ENCODE measurements at places on chromosomes 6 and 20.

GRCh38 chr6:100160930-100161329 is 166.9 kb upstream of the MCHR2 start:
- H3K36me3 ChIP-seq: no peaks in the 10 kb centered on the region
- no peak overlapping the region for H3K27ac ChIP-seq
- H3K4me1 ChIP-seq: no peaks in the 10 kb centered on the region

DNA sequence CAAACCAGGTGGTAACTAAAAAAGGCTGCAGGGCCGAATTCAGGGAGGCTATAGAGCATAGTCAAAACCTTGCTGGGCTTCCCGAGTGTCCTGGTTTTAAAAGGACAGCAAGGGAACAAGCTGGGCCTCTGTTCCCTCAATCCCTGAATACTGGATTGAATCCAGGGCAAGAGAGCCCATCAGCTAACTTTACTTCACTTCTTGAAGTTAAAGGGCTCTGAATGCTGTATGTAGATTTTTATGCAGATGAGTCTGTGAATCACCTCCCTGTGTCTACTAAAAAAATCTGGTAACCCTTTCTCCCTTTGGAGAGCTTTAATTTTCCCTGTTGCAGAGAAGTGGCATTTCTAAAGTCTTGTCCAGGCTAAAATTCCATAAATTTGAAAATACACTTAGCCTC is 29.5 kb downstream of the LYRM4 start:
- no peak for DNase-seq
- no peak overlapping the region for H3K4me3 ChIP-seq
- H3K27me3 ChIP-seq: no peaks in the 10 kb centered on the region
- H3K4me1 ChIP-seq: peaks cover 9% of the 10 kb centered on the region
- H3K27ac ChIP-seq: no peak overlapping the region

DNA sequence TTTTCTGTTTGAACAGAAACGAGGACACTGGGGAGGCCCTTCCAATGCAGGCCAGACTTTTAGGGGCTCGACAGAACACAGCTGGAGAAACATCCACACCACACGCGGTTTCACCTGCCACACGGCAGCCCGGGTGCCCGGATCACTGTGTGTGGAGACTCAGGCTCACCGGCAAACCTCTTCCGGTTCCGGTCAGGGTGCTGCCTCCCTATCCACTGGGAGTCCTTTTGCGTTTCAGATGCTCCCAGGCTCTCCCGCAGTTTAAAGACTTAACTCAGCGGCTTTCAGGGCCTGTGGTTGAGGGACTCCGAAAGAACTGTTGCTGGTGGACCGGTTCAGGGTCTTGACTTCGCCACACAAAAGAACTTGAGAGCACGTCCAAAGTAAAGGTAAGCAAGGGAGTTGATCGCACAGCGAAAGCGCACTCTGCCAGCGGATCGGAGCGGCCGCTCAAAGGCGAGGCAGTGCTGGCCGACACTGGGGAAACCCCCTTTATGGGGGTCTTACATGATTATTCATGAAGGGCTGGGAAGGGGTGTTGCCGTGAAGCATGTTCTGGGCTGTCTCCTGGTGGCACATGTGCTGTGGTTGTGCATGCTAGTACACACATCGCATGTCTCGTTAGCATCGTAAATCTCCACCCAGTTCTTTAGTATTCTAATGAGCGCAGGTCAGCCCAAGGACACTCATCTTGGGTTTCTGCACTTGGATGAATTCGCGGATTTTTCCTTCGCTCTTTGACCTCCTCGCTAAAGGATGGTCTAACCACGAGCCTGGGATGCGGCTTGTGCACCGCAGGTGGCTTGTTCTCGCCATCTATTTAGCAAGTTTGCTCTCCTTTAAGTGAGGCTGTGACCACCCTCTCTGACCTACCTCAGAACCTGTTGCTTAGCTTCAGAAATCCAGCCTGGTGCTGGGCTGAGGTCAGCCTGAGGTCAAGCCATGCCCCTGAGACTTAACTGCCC is 180.3 kb downstream of the CDH26 start:
- peak overlapping the region; percentile 24 for H3K27ac ChIP-seq
- peak; percentile 70 for DNase-seq
- H3K36me3 ChIP-seq: no peaks in the 10 kb centered on the region
- peak overlapping the region; percentile 71 for H3K4me3 ChIP-seq
- no peaks in the 10 kb centered on the region for H3K27me3 ChIP-seq
- H3K4me1 ChIP-seq: peaks cover 11% of the 10 kb centered on the region

DNA sequence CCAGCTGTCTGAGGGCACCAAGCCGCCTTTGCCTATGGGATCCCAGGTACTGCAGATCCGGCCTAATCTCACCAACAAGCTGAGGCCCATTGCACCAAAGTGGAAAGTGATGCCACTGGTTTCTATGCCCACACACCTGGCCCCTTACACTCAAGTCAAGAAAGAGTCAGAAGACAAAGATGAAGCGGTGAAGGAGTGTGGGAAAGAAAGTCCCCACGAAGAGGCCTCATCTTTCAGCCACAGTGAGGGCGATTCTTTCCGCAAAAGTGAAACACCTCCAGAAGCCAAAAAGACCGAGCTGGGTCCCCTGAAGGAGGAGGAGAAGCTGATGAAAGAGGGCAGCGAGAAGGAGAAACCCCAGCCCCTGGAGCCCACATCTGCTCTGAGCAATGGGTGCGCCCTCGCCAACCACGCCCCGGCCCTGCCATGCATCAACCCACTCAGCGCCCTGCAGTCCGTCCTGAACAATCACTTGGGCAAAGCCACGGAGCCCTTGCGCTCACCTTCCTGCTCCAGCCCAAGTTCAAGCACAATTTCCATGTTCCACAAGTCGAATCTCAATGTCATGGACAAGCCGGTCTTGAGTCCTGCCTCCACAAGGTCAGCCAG is 283.0 kb downstream of the TSHZ2 start:
- no peaks in the 10 kb centered on the region for H3K27me3 ChIP-seq
- H3K4me1 ChIP-seq: peaks cover 13% of the 10 kb centered on the region
- H3K4me3 ChIP-seq: no peak overlapping the region
- DNase-seq: peak; percentile 53

- no peak overlapping the region for H3K4me3 ChIP-seq
- no peaks in the 10 kb centered on the region for H3K36me3 ChIP-seq
- DNase-seq: no peak
- H3K27me3 ChIP-seq: peaks cover 1% of the 10 kb centered on the region
These were observed 46.7 kb downstream of the NOX3 start for GRCh38 chr6:155408981-155409380.

- H3K36me3 ChIP-seq: no peaks in the 10 kb centered on the region
- no peak overlapping the region for H3K27ac ChIP-seq
- no peak overlapping the region for H3K4me3 ChIP-seq
- no peak for DNase-seq
These were observed 17.2 kb upstream of the TMX4 start for GRCh38 chr20:8036771-8037170.

GRCh38 chr6:7108964-7109836 is 1.4 kb downstream of the RREB1 start:
- peaks cover 4% of the 10 kb centered on the region for H3K36me3 ChIP-seq
- DNase-seq: peak; percentile 64
- peaks cover 55% of the 10 kb centered on the region for H3K4me1 ChIP-seq
- H3K4me3 ChIP-seq: peak overlapping the region; percentile 94
- no peaks in the 10 kb centered on the region for H3K27me3 ChIP-seq

DNA sequence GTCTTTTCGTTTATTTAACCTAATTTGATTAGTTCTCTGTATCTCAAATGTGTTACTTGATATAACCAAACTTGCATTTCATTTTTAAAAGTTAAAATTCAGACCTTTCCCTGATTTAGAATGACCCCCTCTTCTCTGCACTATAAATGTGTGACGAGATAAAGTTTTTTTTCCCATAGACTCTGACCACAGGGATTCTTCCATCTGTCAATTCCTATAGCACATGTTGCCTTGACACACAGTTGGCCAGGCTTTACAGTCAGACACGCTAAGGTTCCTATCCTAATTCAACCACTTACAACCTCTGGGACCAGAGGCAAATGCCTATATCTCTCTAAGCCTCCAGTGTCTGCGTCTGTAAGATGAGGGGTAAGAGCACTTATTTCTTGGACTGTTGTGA is 40.6 kb downstream of the KCNS1 start:
- H3K27me3 ChIP-seq: no peaks in the 10 kb centered on the region
- H3K4me3 ChIP-seq: no peak overlapping the region
- H3K36me3 ChIP-seq: peaks cover 57% of the 10 kb centered on the region
- peak overlapping the region; percentile 21 for H3K27ac ChIP-seq
- no peak for DNase-seq
- peaks cover 76% of the 10 kb centered on the region for H3K4me1 ChIP-seq

GRCh38 chr20:32580970-32581838 is 3.9 kb downstream of the NOL4L start:
- peaks cover 60% of the 10 kb centered on the region for H3K4me1 ChIP-seq
- peaks cover 5% of the 10 kb centered on the region for H3K27me3 ChIP-seq
- peak overlapping the region; percentile 52 for H3K4me3 ChIP-seq
- no peaks in the 10 kb centered on the region for H3K36me3 ChIP-seq
- DNase-seq: peak; percentile 57

DNA sequence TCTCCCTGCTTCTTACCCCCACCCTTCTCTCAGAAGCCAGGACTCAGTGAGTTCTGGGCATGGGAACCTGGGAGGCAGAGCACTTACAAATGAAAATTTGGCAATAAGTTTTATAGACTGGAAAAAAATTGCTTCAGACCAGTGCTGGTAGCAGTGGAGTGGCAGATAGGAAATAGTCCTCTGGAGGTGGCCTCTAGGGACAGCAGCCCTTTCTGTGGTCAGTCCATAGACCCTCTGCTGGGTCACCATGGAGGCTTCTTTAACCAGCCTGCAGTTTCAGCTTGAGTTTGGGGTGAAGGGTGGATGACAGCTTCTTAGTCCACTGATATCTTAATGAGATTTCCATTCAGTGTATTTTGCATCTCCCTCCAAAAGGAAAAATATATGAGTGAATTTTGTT is 179.1 kb downstream of the ARID1B start:
- DNase-seq: no peak
- peaks cover 73% of the 10 kb centered on the region for H3K4me1 ChIP-seq
- no peaks in the 10 kb centered on the region for H3K36me3 ChIP-seq
- H3K27ac ChIP-seq: no peak overlapping the region

- peaks cover 20% of the 10 kb centered on the region for H3K27me3 ChIP-seq
- H3K36me3 ChIP-seq: no peaks in the 10 kb centered on the region
- no peak for DNase-seq
- no peak overlapping the region for H3K27ac ChIP-seq
- H3K4me3 ChIP-seq: no peak overlapping the region
These were observed 3.6 kb downstream of the HLA-DQA2 start for GRCh38 chr6:32744776-32745175.

DNA sequence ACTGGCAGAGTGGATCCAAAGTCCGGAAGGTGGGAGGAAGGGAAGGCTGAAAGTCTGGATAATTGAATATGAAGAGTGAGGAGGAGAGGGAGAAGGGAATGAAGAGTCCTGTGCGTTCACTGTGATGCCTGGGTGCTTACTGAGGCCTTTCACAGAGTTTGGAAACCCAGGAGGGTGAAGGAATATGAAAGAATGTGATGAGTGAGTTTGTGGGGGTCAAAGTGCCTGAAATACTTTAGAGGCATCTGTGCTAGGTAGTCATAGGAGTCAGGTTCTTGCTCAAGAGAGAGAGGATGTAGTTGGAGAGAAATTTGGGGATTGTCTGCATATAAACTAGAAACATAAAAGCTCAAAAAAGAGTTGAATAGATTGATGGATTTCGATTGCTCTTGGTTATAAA is 20.7 kb downstream of the NKX2-4 start:
- H3K27ac ChIP-seq: no peak overlapping the region
- H3K36me3 ChIP-seq: peaks cover 47% of the 10 kb centered on the region
- H3K4me3 ChIP-seq: no peak overlapping the region
- peaks cover 5% of the 10 kb centered on the region for H3K4me1 ChIP-seq

DNA sequence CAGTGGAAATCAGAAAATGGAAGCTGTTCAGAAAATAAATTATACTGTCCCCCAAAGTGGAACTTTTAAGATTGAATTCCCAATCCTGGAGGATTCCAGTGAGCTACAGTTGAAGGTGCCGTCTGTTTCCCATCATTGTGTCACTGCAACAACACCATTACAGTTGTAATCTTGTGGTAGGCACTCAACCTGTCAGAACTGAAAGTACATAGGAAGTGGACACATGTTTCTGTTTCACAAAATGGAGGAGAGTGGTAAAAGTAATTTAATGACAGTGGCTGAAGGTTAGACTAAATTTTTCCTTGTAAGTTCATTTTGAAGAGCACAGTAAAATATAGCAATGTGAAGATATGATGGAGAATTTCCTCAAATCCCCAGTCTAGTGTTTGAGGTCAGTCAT is 70.0 kb downstream of the CD109 start:
- H3K27ac ChIP-seq: no peak overlapping the region
- H3K36me3 ChIP-seq: peaks cover 28% of the 10 kb centered on the region
- H3K4me1 ChIP-seq: peaks cover 2% of the 10 kb centered on the region
- no peak for DNase-seq
- H3K4me3 ChIP-seq: no peak overlapping the region

GRCh38 chr6:93799226-93799625 is 379.9 kb upstream of the EPHA7 start:
- no peak overlapping the region for H3K27ac ChIP-seq
- no peaks in the 10 kb centered on the region for H3K36me3 ChIP-seq
- DNase-seq: no peak
- H3K4me1 ChIP-seq: no peaks in the 10 kb centered on the region
- no peak overlapping the region for H3K4me3 ChIP-seq
- no peaks in the 10 kb centered on the region for H3K27me3 ChIP-seq

DNA sequence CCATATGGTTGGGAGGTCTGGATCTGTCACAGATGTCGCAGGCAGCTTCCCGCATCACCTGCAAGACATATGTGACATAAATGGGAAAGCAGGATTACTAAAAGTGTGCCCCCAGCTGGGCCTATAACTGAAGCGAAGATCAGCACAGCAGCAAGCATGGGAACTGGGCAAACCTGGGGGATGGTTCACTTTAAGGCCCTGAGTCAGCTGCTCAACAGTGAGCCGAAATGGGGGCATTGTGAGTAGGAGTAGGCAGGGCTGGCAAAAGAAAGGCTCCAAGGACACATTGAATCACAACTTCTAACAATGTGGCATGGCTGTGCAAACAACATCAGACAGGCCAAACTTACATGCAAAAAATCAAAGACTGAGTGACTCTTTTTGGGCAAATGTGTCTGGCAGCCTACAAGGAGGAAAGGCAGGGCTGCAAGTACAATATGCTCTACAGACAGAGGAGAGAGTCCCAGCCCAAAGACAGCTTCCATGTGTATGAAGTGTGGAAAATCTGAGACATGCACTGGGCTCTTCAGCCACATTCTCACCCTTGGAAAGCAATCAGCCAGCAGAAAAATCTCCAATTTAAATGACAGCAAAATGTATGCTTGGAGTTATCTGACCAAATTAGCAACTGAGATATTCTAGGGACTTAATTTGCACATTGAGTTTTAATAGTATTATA is 531.0 kb upstream of the MMS22L start:
- no peaks in the 10 kb centered on the region for H3K4me1 ChIP-seq
- no peaks in the 10 kb centered on the region for H3K27me3 ChIP-seq
- H3K36me3 ChIP-seq: no peaks in the 10 kb centered on the region

- H3K36me3 ChIP-seq: no peaks in the 10 kb centered on the region
- H3K4me1 ChIP-seq: no peaks in the 10 kb centered on the region
- H3K4me3 ChIP-seq: no peak overlapping the region
- no peak for DNase-seq
These were observed 51.2 kb downstream of the BMP6 start for GRCh38 chr6:7777074-7777473.
